Activated CD8-positive, alpha-beta memory T cell treated with anti-CD3 and anti-CD28 coated beads, Interleukin-2, amount 50 U/mL, for 4 hours (primary cell): ENCODE measurements at places on chromosomes 12 and 14.

GRCh38 chr14:104784846-104785707 is 10.5 kb downstream of the AKT1 start:
- DNase-seq, result no peak

GRCh38 chr14:101564444-101564776 is 3.1 kb downstream of the DIO3 start:
- no peak for DNase-seq

GRCh38 chr14:92596331-92596907 is 82.8 kb downstream of the RIN3 start:
- no peak for DNase-seq

GRCh38 chr12:88371416-88372183 is 208.7 kb downstream of the KITLG start:
- no peak for DNase-seq

DNA sequence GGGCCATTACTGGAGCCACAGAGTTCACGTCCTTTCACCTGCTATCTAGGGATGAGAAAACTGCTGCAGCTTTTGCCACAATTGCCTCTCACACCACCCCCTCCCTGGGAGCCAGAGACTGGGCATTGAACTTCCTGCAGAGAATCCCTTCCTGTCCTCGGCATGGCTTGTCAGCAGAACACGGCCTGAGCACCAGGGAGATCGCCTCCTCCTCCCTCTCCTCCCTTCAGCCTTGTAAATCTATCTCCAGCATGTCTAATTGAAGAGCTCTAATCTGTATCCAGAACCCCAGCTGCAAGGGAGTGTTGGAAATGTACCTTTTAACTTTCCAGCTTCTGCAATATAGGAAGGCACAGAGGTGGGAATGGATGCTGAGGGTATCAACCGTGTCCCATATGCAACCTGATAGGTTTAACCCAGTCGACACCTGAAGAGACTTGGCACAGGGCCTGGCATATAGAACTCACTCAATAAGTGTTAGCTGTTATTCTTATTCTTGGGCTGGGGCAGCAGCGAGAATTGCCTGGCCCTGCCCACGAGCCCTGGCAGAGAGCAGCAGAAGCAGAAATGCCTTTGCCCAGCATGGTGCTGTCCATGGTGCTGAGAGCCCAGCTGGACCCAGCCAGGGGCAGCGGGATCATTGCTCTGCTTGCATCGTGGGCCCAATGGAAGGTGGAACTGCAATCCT is 26.8 kb downstream of the TMEM63C start:
- DNase-seq, result peak; percentile 47

DNA sequence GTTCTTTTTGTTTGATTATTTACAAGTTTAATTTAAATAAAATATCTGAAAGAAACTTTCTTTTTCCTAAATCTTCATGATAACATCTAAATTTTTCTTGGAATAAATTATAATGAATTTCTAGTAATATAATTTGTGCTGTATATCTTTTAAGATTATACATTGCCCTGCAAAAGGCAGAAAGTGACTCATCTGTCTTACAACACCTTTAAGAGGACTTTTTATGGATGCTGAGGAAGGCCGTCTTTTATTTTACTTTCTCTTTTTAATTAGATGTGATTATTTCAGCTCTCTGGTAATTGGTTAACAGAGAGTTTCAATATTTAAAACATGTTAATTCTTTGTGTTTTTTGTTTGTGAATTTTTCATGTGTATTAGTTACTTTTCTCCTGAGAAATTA is 598.4 kb downstream of the RPL10L start:
- no peak for DNase-seq

DNA sequence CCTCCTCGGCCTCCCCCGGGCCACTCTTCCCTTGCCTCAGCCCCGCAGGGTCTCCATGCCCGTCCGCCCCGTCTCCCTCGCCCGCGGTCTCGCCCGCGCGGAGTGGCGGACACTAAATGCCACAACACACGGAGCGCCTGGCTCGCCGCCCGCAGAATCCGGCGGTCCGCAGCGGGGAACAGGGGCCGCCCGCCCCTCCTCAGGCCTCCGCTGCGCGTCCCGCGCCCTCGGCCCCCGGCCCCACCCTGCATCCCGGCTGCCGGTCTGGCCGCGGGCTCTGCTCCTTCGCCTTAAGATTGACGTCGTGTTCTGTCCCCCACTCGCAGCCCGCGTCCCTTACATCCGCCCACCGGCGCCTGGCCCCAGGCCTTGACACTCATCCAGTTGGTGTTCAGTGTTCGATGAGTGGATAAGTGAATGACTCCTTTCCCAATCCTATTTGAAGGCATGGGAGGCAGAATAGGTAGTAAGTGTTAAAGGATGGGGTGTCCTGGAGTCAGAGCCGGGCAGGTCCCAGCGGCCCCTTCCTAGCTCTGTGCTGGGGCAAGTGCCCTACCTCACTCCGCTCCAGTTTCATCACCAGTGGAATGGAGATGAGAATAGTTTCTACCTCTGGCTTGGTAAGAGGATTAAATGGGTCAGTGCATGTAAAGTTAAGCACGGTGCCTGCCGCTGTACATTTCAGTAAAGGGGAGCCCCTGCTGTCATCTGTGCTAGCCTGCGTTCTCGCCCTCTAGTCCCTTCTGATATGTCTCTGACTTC is 622 bp downstream of the TECPR2 start:
- DNase-seq, result peak; percentile 37

- no peak for DNase-seq
These were observed at the start of gene SIX1 for GRCh38 chr14:60648934-60649874. Gene SIX1 (minus strand): TSS chr14:60649477. CDS start chr14:60649189, 288 bp downstream.

- DNase-seq, result no peak
These were observed 406.4 kb downstream of the CCER1 start for GRCh38 chr12:90548595-90548994.

- DNase-seq, result no peak
These were observed 144.9 kb downstream of the SRGAP1 start for GRCh38 chr12:63989301-63989845.

GRCh38 chr12:54977155-54977554 is 7.4 kb downstream of the TESPA1 start:
- DNase-seq, result no peak

DNA sequence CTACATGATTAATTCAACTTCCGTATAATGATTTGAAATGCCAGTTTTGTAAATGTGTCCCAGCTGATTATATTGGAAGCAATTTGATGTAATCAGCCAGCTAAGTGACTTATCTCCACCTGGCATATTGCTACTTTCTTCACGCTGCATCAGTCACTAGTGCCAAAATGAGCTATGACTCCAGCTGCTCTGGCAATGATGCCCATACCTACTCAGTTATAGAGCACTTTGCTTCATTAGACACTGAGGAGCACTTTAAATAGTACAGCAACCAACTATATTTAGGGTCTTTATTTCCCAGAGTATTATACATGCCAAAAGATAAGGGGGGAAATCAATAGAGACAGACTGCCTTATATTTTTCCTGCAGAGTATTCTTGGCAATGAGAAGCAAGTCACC is 67.9 kb upstream of the LIN7A start:
- no peak for DNase-seq

GRCh38 chr14:22549324-22549962 is 39.6 kb downstream of the DAD1 start:
- DNase-seq, result no peak

DNA sequence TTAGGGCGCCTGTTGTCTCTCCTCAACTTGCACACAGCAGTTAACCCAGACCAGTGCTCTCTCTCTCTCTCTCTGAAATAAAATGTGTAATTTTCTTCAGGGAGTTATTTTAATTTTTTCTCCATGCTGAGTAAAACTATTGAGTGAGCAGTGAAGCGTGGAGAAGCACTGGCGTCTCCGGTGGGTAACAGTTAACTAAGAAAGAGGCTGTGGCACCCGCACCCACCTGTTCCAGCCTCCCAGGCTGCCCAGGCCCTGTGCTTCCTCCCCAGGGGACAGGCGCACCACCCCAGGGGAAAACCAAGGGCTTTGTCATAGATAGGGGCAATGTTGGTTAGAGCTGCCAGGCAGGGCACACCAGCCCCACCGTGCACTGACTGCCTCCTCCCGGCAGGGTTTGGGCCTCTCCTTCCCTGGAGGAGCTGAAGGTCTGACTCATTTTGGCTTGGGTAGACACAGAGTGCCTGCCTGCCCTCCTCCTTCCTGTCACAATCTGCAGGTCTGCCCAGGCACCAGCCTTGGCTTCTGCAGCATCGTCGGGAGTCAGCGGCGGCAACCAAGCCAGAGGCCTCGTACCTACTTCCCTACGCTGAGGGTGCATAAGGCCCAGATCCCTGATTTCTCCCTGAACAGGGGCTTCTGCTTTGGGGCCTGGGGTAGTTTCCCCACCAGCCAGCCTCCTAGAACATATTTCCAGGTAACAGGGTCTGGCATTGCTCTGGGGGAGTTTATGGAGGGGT is 3.9 kb downstream of the HOXC5 start:
- DNase-seq, result no peak

DNA sequence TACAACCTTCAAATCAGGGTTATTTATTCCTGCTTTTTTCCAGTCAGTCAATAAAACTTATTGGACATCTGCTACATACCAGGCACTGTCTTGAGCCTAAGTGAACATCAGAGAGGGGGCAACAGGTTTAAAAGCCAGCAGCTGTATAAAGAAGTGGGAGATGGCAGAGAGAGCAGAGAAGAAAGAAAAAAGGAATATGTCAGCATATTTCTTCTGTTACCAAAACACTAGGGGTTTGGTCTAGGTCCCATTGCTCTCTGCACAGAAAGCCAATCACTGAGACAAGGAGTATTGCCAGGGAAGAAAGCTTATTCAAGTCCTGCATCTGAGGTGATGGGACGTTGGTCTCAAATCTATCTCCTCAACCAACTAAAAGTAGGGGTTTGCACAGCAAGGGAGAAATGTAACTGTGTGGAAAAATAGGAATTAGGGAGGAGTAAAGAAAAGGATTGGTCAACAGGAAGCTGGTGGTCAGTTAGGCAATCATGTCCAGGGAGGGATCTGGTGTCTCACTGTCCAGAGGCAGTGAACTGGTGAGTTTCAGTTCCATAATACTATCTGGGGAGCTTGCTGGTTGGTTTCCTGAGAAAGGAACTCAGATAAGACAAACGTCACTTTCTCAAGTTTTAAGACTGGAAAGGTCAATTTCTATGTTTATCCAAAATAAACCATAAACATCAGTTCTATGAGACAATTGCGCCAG is 107.5 kb downstream of the PHLDA1 start:
- no peak for DNase-seq

DNA sequence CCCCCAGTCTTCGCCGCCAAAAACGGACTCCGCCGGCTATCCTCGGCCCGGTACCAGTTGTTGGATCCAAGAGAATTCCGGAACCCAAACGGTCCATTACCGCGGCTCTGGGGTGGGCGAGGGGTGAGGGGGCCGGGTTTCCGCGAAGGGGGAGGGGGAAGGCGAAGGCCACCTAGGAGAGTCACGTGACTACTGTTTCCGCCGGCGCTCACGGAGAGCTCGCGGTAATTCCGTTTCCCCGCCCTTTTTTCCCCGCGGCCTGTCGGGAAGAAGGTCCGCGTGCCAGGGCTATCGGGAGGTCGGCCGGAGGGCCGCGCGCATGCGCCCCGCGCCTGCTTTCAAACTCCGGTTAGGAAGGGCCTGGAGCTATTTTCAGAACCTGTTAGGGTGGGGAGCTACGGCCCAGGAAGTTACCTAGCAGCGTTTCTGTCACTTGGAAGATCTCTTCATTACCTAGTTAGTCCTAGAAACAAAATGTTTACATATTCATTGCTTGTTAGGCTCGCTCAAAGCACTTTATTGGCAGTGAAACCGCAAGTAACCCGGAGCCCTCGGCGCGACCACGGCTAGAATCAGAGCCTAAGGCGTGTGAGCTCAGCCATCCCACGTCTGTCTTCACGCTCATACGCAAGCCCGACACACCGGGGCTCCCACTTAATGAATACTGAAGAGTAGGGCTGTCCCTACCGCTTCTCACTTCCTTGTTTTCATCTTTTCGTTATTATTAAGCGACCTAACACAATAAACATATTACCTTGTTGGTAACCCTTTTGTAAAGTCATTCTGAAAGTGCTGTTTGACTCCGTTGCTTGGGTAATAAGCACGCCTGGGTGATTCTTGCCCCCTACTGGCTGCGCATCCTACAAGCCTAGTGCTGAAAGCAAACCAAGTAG is 624 bp upstream of the SBNO1 start:
- DNase-seq, result peak; percentile 97

DNA sequence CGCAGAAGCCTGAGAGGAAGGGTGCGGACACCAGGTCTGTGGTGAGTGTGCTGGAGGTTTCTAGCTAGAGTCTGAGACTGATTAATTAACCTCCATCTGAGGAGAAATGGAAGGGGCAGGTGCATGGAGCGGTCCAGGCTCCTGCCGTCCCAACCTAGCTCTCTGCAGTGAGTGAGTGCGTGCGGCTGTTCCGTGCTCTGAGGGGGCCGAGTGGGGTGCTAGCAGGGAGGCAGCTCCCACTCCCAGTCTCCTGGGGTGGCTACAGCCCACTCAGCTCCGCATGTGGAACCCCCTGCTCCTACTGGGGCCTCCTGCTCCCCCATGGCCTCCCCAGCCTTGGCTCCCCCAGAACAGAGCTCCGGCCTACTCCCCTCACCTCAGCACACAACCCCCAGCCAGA is 2.9 kb downstream of the LRTM2 start:
- no peak for DNase-seq

DNA sequence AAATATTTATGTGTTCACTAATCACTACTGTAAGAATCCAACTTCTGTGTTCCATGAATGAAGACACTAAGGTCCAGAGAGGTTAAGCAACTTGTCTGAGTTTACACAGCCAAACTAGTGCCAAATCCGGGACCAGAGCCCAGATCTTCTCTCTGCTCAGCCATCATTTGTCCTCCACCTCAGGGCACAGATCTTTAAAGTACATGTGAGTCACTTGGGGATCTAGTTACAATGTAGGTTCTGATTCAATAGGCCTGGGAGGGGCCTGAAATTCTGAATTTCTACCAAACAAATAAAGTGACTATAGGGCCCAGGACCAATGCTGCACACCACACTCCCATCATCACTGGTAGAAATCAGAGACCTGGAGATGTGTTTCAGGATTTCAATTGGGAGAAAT is 162.9 kb downstream of the GXYLT1 start:
- no peak for DNase-seq

- no peak for DNase-seq
These were observed 2.9 kb upstream of the NAB2 start for GRCh38 chr12:57085999-57086492.

DNA sequence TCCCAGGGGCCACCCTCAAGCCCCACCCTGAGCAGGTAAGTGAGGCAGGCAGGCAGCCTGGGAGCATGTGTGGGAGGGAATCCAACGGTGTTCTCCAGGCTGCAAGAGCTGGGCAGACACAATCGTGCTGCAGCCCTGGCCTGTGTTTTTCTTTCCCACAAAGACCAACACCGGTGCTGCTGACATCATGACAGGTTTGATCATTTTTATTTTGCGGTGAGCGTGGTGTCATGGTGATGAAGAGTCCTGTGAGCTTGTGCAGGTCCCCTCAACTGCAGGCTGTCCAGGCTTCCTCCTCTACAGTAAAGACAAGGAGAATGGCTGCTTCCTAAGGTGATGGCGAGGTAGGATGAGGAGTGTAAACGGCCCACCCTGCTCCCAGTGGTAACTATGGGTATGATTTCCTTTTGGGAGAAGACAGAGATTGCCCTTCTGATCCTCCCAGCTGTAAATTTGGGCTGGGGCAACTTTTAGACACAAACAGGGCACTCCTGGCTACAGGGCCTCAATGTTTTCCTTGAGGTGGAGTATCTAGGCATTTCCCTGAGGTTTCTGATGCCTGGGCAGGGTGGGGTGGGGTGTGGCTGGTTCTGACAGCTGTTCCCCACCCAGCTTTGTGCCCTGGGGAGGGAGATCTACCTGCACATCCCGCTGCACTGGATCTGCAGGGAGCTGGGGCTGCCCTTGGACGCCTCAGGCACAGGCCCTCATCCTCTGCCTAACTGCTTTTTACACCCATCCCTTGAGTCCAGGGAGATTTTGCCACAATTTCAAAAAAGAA is 109.1 kb downstream of the VCPKMT start:
- DNase-seq, result no peak

- DNase-seq, result no peak
These were observed 2.1 kb upstream of the SLC16A7 start for GRCh38 chr12:59593761-59594160.

GRCh38 chr14:57865066-57865402 is 858 bp downstream of the SLC35F4 start:
- DNase-seq, result no peak
